ENCODE measurements at places on chromosomes 3 and 15. TPM values are rescaled to one million over a fixed set of nuclear protein-coding genes. Genes with fewer than 3 reads are reported as not detected.

The KCNAB1 gene
- 1.6 TPM for total RNA-seq

The DBR1 gene
- 9.7 TPM for total RNA-seq

The SACM1L gene
- total RNA-seq = 22.2 TPM

The CYP1A2 gene
- total RNA-seq = not detected

The ACTL6A gene
- total RNA-seq = 22.5 TPM

The AGBL1 gene
- not detected for total RNA-seq

The MRAS gene
- total RNA-seq = 221 TPM

The CPA3 gene
- total RNA-seq = 2.3 TPM

The RETNLB gene
- not detected for total RNA-seq

The ERC2 gene
- total RNA-seq = 1.7 TPM

The EFCAB12 gene
- total RNA-seq = not detected

The GABRA5 gene
- total RNA-seq = not detected

The OCA2 gene
- 0.32 TPM for total RNA-seq

The ZBBX gene
- total RNA-seq = 1.1 TPM

The PTX3 gene
- 15.8 TPM for total RNA-seq

The HHATL gene
- 412 TPM for total RNA-seq

The CALML4 gene
- 0.55 TPM for total RNA-seq

The C3orf22 gene
- total RNA-seq = not detected

The FAM43A gene
- total RNA-seq = 16.8 TPM

The POLQ gene
- total RNA-seq = 0.86 TPM

The GOLGA8A gene
- total RNA-seq = 10.3 TPM

The GCHFR gene
- 3.8 TPM for total RNA-seq

The SERPINI2 gene
- not detected for total RNA-seq

The C3orf70 gene
- total RNA-seq = 2.2 TPM
